ENCODE measurements at places on chromosomes 12 and 14.

DNA sequence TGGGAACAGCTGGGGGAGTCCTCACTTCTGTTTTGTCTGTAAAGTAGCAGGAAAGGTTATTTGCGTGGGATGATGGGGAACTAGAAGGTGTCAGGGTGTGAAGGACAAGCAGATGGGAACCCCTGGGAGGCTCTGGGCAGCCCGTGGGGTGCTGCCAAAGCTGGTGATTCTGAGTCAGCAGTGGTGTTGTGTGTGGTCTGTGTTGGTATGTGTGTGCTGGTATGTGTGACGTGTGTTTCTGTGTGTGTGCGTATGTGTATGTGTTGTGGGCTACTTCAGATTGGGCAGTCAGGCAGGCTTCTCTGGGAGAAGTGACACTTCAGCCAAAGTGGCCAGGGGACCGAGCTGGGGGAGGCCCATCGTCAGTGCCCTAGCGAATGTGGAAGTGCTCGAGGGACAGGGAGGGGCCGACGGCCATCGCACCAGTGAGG is 15.3 kb upstream of the BDKRB2 start:
- no peak for DNase-seq

DNA sequence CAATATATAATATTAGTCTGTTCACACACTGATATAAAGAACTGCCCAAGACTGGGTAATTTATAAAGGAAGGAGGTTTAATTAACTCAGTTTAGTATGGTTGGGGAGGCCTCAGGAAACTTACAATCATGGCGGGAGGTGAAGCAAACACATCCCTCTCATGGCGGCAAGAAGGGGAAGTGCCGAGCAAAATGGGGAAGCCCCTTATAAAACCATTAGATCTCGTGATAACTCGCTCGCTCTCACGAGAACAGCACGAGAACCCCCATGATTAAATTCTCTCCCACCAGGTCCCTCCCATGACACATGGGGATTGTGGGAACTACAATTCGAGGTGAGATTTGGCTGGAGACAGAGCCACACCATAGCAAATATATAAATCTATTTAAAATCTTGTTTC is 269.8 kb downstream of the ATP23 start:
- no peak for DNase-seq

GRCh38 chr12:14238221-14238792 is 127.2 kb upstream of the ATF7IP start:
- peak; percentile 39 for DNase-seq

- no peak for DNase-seq
Observed at GRCh38 chr12:94831081-94831751, 172.3 kb downstream of the NDUFA12 start.

- peak; percentile 81 for DNase-seq
Observed at GRCh38 chr12:3604748-3605586, 114.0 kb downstream of the PRMT8 start.

- DNase-seq = no peak
Observed at GRCh38 chr12:67573566-67573965, 75.0 kb upstream of the DYRK2 start.

GRCh38 chr14:103546652-103547454 is 15.6 kb downstream of the BAG5 start:
- DNase-seq = peak; percentile 68

DNA sequence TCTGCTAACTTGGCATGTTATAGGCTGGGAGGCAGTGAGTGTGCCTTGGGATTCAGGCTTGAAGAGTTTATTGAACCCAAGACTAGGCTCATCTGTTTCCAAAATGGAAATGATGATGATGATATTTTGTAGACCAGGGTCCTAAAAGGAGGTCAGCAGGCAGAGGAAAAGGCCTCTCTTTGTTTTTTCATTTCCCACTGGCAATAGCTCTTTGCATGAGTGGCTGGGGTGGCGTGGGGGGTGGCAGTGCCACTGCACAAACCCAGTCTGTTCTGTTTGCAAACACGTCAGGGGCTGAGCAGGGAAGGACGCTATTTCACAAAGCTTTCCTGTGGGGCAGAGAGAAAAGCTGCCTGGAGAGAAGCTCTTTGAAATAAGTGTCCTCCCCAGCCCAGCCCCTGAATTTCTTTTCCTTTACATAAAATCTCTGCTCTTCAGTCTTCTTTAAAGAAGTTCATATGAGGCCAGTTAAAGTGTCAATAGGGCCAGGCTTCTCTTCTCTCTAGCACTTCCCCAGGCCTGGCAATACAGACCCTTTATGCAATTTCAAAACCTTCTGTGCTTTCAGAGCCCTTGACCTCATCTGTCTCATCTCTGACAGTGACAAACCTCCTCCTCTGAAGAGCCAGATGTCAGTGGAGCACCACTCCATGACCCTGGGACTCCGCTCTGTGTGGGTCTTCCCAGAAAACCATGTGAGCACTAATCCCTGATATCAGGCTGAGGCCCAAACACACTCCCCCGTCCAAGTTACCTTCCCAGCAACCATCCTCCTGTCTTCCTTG is 72.8 kb downstream of the ZNF664 start:
- no peak for DNase-seq

DNA sequence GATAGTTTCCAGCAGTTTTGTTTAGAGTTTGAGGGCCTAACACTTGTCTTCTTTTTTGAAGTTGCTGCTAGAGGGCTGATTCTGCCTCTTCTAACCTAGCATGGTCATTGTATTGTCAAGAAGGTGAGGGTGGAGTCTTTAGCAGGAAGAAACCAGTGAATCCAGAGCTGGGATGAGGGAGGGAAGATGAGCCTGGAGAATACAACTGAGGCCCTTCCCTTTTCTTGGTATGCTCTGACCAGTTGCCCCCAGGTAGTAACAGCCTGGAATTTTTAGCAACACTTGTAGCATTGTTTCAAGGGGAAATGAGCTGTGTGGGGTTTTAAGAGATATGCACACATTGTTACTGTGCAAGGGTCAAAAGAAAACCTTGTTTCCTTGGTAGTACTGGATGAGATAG is 9.0 kb downstream of the FLVCR2 start:
- DNase-seq = no peak

GRCh38 chr12:12636641-12637040 is 25.0 kb downstream of the CREBL2 start:
- no peak for DNase-seq

GRCh38 chr12:128314611-128315010 is 47.6 kb downstream of the TMEM132C start:
- no peak for DNase-seq

DNA sequence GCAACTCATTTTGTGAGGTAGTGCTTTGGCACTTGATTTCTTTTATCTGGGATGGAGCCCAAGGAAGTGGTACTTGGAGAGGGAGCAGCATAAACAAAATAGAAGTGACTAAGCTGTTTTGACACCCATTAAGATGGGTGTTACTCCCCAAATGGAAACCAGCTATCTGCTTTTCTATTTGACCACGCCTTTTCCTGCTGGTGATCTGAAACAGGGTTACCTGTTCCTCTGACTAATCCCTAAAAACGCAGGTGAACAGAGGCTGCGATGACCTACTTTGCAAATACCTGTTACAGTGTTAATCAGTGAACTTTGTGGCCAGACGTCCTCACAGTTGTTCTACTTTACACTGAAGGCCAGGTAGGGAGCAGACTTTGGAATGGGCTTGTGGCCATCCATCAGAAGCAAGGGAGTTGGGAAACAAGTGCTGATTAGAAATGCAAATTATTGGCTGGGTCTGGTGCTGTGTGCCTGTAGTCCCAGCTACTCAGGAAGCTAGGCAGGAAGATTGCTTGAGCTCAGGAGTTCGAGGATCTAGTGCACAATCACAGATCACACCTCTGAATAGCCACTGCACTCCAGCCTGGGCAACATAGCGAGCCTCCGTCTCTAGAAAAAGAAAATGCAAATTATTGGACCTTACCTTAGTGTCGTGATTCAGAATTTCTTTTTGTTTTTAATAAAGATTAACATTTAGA is 58.3 kb upstream of the HECTD1 start:
- no peak for DNase-seq

DNA sequence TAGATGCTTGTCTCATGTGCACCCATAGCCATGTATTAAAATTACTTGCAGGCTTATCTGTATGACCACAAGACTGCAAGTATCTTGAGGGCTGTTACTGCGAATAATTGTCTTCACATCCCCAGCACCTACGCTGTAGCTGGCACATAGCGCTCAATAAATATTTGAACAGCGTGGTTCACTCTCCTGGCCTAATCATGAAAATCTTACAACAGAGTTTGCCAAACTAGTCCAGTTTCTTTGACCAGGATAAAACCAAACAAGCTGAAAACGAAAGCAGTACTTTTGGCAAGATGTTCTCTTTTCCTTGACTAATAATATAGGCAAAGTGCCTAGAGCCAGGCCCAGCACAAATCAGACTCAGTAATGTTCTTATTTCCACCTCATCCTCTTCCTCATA is 106.7 kb downstream of the RPS29 start:
- DNase-seq = no peak

DNA sequence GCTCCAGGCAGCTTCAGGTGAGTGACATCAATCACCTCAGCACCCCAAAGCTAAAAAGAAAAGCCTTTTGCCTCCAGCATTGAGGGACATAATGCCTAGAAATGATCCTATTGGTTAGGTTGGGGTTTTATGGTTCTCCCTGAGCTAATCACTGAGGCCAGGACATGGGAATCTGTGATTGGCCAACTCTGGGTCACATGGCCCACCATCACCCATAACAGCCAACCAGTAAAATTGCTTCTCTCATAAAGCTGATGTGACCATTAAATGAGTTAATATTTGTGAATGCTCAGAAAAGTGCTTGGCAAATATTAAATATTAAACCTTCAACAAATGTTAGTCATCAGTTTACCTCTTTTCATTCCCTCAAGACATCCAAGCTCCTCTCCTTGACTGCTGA is 60.2 kb downstream of the TBX3 start:
- no peak for DNase-seq

- DNase-seq = no peak
Observed at GRCh38 chr12:27297566-27297965, 35.1 kb upstream of the BMAL2 start.

GRCh38 chr12:71755146-71755892 is 656 bp downstream of the RAB21 start:
- DNase-seq = no peak

- DNase-seq = no peak
Observed at GRCh38 chr14:96979611-96980074, 182.5 kb downstream of the VRK1 start.

- DNase-seq = no peak
Observed at GRCh38 chr12:20368114-20368650, at the start of gene PDE3A. TSS of gene PDE3A (plus strand) at chr12:20368537. CDS start at chr12:20369285, 748 bp downstream.

DNA sequence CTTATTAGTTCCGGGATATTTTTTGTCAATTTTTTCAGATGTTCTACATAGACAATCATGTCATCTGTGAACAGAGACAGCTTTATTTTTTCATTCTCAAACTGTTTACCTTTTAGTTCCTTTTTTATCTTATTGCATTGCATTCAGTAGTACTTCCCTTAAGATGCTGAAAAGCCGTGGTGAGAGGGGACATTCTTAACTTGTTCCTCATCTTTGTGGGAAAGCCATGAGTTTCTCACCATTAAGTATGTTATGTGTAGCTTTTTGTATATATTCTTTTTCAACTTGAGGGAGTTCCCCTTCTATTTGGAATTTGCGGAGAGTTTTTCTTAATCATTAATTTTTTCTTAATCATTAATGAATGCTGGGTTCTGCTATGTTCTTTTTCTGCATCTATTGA is 1727.1 kb upstream of the SEL1L start:
- no peak for DNase-seq

DNA sequence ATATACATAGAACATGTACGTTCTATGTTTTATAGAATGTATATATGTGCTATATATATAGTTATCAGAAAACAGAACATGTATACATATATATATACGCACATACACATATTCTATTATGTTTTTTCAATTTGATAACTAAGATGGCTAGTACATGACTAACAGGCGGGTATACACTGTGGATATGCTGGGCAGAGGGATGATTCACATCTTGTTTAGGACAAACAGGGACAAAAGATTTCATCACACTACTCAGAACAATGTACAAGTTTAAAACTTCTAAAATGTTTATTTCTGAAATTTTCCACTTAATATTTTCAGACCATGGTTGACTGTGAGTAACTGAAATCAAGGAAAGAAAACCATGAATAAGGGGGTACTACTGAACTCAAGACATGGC is 17.4 kb downstream of the TIMELESS start:
- no peak for DNase-seq

DNA sequence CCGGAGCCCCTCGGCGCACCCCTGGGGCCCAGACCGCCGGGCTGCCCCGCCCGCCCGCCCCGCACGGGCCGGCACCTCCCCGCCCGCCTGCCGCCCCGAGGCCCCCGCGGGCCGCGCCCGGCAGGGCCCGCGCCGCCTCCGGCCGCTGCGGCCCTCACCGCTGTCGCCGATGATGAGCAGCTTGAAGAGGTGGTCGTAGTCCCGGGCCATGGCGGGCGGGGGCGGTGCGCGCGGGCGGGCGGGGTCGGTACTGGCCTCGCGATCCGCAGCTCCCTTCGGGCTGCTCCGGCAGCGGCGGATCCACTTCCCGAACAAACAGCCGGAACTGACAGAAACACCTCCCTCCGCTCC is at the start of gene RAB35:
RAB35 (minus strand) TSS at position 313 of the 351 bp plus-strand sequence; CDS start at position 210, 103 bp downstream.
- no peak for DNase-seq

GRCh38 chr12:48080285-48080684 is 25.6 kb downstream of the SENP1 start:
- DNase-seq = no peak

Measured in NCI-H1694 treated with DMSO at 0.1 percent for 48 hours (cell line).